ENCODE measurements at places on chromosomes 4 and X.

- DNase-seq = no peak
Measured at GRCh38 chrX:103919270-103919637, 43.2 kb upstream of the TMSB15B start.

DNA sequence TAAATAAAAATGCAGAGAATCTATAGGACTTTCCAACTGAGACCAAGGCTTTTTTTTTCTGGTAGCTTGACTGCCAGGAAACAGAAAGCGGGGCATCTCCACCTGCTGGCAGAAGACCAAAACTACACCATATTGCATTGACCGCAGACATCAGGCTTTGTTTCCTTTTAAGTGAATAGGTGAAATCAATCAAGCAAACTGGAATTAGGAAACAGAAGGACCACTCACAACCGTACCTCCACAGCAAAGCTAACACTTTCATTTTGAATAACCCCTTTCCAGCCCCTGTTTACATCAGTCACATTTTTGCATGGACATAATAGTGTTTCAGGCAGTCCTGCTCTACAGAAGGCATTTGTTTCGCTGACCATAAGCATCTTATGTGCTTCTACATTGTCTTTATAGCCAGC, 218.2 kb downstream of the IDS start:
- no peak for DNase-seq

DNA sequence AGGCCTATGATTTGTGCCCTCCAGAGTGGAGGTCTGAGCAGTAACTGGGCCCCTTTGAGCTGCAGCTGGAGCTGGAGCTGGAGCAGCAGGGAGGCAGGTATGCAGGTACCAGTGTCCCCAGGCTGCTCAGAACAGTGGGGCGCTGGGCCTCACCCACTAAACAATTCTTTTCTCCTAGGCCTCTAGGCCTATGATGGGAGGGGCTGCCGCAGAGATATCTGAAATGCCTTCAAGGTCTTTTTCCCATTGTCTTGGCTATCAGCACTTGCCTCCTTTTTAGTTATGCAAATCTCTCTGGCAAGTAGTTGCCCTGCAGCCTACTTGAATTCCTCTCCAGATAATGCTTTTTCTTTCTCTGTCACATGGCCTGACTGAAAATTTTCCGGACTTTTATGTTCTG, 79.7 kb upstream of the OTUD4 start:
- DNase-seq = no peak

GRCh38 chr4:88720451-88721428, 23.1 kb upstream of the NAP1L5 start:
- no peak for DNase-seq
